ENCODE measurements at places on chromosomes 13 and 19.
A peak's percentile ranks its signal among the peaks of the same experiment; 100 is the strongest.

DNA sequence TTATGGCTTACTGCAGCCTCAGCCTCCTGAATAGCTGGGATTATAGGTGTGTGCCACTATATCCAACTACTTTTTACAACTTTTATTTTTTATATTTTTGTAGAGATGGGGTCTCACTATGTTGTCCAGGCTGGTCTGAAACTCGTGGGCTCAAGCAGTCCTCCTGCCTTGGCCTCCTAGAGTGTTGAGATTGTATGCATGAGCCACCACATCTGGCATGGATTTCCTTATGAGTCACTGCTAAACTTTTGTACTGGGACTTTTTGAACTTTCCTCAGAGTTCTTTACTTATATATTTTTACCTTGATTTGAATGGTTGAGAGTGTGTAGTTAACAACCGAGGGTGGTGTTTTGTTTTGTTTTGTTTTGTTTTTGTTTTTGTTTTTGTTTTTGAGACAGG lies 33.4 kb downstream of the DNAJC3 start:
- no peak for DNase-seq

- no peak for DNase-seq
Measured at GRCh38 chr19:9786342-9786741, 17.8 kb upstream of the ZNF846 start.

DNA sequence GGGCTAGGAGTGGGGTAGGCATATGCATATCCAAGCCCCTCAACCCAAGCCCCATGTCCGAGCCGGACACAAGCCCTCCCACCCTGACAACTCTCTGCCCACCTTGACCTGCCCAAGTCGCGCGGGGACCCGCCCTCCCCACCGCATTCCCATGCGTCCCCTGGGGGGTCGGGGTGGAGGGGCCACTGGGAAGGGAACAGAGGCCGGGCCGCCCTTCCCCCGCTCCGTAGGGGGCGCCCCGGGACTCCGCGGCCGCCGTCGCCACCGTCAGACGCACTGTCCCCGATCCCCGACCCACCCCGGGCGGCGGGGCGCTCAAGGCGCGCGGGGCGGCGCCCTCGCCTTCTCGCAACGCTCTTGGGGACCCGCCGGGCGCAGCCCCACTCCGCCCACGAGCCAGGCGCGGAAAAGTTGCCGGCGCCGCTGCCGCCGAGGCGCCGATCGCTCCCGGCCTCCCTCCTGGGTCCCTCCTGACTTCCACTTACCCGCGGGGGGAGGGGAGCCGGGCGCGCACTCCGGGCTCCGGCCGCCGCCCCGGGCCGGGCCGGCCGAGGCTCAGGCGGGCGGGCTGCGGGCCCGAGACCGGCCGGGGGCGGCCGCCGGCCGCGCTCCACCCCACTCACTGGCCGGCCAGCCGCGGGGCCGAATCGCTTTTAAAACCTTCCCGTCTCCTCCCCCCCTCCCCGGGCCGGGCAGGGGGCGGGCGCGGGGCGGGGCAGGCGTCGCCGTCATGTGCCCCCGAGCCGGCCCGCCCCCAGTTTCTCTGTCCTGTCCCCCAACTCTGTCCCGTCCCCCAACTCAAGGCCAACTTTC lies 34.4 kb upstream of the NANOS3 start:
- peak; percentile 74 for DNase-seq

DNA sequence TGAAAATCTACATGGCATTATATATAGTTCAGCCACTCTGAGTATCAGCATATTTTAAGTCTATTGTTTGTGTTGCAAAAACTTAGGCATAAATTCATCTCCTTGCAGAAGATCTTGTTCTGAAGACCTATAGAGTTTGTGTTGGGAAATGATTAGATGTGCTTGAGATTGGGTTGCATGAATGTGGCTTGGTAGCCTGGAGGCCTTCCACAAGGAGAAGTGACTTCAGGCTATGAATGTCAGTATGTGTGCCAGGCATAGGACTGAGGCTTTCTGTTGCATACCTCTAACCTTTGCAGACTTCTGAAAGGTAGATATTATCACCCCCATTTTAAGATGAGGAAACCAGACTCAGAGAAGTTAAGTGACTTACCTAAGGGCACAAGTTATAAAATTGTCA lies 188.6 kb downstream of the OLFM4 start:
- no peak for DNase-seq

Measured in eye (tissue), 1 donor.